Activated CD4-positive, alpha-beta T cell treated with anti-CD3 and anti-CD28 coated beads, Interleukin-2, amount 50 U/mL, for 4 hours (primary cell): ENCODE measurements at places on chromosomes 5 and 9.
A peak's percentile ranks its signal among the peaks of the same experiment; 100 is the strongest.

DNA sequence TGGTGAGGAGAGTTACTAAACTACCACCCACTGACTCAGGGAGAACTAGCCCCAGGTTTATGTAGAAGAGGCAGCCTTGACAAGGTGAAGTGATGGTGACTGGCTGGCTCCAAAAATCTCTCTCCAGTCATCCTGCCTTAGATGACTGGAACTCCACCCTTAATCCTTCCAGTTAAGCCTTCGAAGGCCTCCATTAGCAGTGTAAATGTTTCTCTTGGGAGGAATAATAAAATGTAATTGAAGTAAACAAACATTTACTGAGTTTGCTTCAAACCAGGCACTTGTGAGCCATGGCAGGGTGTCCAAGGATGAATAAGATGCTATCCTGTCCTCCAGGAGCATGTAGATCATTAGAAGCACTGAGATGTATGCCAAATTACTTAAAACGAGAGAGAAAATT lies 35.5 kb downstream of the ASTN2 start:
- no peak for DNase-seq

GRCh38 chr9:88536023-88536324 lies 996 bp downstream of the NXNL2 start:
- DNase-seq = no peak

GRCh38 chr5:134055015-134055414 lies 50.2 kb upstream of the VDAC1 start:
- no peak for DNase-seq

DNA sequence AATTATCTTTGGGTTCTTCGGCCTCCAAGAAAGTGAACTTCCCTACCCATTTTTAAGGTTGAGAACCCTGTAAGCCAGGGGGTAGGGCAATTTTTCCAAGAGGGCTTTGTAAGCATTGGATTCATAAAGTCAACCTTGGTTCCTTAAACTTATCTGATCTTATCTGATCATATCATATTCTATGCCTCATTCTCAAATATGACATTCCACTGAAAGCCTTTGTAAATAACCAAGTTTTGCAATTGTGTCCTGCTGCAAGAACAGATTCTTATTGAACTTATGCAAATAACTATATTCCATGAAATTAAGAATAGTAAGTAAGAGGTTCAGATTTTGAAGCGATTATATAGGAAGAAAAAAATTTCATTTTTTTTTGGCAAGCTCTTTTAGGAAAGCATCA lies 649.5 kb downstream of the LRRC70 start:
- no peak for DNase-seq

DNA sequence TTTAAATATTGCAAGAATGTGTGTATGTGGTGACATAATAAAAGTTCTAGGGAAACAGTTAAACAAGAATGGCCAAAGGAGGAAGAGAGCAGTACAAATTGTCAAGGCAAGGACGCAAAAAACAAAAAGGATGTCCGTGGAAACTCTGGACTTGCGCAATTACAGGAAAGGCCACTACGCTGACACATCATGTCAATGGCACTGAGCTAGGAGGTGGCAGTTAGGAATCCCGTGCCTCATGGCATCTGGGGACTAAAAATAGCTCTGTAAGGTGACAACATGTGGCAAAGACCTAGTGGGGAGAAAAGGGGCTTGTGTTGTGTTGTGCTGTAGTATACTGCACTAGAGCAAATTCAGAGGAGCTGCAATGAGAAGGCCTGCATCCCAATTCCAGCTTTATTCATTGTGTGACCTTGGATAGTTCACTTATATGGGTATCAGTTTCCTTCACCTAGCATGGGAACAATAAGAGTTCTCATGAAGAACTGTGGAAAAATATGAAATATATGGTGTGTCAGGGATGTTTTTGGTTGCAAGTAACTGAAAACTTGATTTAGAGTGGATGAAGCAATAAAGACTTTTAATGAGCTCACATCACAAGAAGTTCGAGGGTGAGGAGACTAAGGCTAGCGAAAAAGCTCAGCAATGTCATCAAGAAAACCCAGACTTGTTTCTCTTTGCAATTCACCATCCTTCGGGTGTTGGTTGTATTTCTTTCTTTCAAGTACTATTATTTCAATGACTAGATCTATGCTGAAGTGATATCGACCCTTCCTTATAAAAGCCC lies 124.1 kb upstream of the STC2 start:
- DNase-seq = no peak

- no peak for DNase-seq
Measured at GRCh38 chr5:134136771-134137170, 22.3 kb downstream of the TCF7 start.

GRCh38 chr9:26682796-26683496 lies 209.7 kb downstream of the CAAP1 start:
- DNase-seq = no peak

DNA sequence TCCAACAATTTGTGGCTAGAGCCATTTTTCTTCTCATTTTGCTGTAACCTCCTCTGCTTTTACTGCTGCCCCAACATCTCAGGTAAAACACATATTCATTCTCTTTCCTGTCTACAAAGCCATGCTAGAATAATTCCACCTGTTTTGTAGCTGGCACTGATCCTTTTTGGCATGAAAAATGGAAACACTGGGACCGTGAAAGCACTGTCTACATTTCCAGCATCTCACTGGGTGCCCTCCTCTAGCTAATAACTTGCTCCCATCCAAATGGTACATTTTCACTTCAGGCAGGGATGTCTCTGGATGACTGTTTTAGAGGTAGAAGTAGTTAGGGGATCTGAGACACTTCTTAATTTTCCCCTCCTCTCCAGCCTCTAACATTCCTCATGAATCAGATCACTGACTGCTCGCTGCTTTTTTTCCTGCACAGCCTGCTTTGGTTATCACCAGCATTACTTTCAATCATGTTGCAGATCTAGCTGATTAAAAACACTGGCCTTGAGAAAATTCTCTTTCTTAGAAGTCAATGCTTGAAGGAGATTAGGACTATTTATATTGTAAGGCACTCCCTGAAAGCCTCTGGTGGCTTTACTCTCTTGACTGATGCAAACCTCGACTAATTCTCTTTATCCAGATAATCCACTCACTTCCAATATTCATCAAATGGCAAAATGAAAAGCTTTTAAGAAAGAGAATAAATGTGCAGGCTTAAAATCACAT lies 1312.6 kb upstream of the DMAC1 start:
- DNase-seq = no peak

- no peak for DNase-seq
Measured at GRCh38 chr9:33105959-33106358, 29.5 kb upstream of the SMU1 start.

GRCh38 chr5:151250346-151251000 lies 2.5 kb upstream of the GM2A start:
- no peak for DNase-seq

DNA sequence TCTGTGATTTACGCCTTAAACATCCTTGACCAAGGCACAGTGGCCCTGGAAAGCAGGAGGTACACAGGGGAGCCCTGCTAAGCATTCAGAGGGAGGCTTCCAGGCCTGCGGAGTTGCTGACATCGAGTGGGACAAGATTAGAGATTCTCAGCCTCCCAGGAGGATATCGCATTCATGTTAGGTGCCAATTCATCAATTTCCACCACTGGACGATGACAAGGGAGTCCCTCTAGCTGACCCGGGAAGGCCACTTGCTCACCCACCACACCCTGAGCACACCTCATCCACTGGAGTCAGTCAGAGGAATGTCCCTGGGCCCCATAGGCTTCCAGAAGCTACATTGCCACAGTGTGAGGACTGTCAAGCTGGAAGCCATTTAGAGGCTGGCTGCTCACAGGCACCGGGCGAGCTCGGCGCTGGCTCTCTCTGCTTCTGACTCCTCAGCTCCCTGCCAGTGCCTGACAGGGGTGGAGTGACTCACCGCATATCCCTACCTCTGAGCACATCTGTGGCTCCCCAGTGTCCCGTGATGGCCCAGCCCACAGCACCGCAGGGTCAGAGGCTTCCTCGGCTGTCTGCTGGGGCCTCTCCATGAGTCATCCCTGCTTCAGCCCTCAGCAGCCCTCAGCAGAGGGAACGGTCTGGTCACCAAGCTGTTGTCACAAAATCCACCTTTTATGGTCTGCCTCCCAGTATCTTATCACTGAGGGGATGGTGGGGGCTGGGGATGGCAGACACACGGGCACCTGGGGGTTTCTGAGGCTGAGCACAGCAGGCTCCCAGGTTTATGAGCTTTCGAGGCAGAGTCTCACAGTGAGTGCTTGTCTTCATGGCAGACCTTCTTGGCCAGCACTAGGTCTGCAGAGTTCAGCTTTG lies 117.5 kb downstream of the ZNF608 start:
- no peak for DNase-seq

GRCh38 chr9:114467226-114467750 lies 38.0 kb downstream of the WHRN start:
- no peak for DNase-seq

DNA sequence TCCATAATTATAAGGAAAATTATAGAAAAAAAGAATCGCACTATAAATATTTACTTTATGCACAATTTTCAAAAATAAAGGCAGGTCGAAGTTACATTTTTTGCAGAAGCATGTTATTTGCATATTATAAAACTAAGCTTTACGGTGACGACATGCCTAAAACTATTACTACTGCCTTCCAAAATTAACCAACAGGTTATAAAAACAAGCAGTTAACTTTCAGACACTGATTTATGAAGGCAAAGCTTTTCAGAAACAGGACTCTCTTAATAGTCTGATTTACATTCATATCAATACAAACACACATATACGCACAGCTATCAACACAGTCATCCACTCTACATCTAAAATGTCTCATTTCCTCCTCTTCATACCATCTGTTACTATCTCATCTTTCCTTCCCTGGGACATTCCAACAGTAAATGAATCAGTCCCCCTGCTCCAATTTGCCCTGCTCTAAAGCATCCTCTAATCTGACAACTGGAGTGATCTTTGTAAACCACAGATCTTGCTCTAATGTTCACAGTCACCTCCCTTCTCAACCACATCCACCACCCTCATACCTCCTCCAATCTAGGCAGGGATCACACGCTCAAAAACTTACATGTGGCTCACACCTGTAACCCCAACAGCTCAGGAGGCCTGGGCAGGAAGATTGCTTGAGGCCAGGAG lies 21.6 kb downstream of the FBXW11 start:
- no peak for DNase-seq

- no peak for DNase-seq
Measured at GRCh38 chr5:135348918-135349317, 50.1 kb downstream of the MACROH2A1 start.

DNA sequence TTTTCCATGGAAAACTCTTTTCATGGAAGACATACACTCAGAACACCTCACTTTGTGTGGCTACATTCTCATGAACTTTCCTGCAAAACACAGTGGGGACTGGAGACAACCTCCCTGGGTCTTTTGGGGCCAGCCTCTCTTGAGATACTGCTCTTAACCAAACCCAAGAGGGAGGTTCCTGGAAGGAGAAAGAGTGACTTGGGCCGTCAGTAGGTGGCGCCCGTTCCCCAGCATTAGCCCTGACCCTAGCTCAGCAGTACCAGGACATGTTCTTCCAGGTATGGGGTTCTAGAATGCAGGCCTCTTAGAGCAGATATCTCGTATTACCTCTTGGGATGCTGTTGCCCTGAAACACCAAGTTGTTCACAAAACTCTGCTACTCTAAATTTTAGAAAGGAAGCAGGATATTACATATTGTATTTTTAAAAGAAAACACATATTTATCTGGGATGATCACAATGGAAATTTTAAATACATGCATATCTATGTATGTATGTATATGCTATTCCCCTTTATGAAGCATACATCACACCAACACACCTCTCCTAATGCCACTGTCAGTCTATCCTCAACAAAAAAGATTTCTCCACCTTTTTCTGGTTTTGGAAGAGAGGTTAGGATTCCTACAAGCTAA lies 15.8 kb upstream of the GLIS3 start:
- peak; percentile 68 for DNase-seq

DNA sequence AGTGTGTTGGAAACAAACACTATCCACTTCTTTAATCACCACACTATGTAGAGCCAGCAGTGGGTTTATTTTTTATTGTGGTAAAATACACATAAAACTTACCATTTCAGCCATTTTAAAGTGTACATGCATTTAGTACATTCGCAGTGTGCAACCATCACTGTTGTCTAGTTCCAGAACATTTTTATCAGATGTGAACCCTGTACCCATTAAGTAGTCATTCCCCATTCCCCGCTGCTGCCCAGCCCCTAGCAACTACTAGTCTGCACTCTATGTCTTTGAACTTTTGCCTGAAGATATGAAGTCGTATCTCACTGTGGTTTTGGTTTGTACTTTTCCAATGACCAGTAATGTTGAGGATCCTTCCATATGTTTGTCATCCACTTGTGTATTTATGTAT lies 30.2 kb upstream of the F2R start:
- no peak for DNase-seq

DNA sequence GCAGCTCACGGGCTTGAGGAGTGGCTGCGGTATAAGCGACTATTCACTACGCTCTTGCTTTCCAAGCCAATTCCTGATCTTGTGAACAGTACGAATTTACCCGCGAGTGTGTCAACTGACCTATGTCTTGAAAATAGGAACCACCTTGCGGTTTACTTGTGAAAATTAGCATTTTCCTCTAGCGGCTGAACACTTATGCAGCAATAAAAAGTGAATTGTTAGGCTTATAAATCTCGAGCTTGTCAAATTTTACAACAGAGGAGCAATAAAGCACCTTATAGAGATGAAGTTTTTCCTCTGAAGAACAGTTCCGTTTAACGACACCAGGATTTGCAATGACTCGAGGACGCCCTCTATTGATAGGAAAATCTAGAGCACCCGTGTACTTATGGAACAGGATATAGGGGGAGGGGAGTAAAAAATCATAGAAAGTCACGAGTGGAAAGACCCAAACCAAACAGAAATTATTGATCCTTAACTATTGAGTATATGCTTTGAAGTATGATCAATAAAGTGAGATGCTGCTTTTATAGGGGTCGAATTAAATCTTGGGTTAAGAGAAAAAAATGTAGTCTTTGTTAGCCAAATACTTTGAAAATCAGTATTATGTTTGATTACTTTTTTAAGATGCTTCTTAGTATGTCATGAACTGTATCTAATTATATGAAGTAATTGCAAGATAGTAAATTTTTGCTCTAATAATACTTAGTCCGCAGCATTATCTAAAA lies 1.9 kb upstream of the RGMB start:
- DNase-seq = peak; percentile 54
